NCI-H2081 treated with DMSO at 0.1 percent for 48 hours (cell line): ENCODE measurements at places on chromosomes 1 and 21.

DNA sequence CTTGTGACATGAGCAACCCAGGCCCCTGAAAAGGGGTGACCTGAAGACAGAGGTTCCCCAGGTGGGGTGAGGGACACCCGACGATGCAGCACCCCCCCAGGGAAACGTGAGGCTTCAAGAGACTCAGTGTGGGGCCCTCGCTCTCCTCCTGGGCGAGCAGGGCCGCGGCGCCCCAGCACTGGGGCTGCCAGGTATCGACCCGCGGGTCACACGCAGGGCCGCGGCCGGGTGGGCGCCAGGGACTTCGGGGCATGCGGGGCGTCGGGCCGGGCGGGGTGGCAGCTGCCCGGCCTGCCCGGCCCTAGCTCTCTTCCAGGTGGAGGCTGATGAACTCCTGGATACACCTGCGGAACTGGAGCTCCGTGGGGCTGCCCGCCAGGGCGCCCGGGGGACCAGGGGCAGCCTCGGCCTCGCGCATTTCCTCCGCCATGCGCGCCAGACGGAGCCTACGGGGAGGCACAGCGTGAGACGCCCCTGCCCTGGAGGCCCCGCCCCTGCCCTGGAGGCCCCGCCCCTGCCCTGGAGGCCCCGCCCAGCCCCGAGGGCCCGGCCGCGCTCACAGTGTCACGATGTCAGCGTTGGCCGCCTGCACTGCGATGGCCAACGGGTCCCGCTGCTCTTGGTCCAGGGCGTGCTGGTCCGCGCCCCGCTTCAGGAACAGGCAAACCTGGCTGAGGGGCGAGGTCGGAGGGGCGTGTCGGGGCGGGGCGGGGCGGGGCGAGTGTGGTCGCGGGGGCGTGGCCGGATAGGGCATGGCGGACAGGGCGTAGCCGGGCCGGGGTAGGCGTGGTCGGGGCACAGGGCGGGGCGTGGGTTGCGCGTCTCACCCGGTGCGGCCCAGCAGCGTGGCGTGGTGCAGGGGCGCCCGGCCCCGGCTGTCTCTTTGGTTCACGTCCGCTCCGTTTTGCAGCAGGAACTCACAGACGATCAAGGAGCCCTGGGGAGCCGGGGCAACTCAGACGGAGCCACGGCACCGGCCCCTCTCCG lies 13.3 kb downstream of the SCNN1D start:
- DNase-seq: no peak

- no peak for DNase-seq
Observed at GRCh38 chr1:243379706-243380105, 123.9 kb downstream of the SDCCAG8 start.

- no peak for DNase-seq
Observed at GRCh38 chr1:2936559-2937515, 84.4 kb upstream of the ACTRT2 start.

DNA sequence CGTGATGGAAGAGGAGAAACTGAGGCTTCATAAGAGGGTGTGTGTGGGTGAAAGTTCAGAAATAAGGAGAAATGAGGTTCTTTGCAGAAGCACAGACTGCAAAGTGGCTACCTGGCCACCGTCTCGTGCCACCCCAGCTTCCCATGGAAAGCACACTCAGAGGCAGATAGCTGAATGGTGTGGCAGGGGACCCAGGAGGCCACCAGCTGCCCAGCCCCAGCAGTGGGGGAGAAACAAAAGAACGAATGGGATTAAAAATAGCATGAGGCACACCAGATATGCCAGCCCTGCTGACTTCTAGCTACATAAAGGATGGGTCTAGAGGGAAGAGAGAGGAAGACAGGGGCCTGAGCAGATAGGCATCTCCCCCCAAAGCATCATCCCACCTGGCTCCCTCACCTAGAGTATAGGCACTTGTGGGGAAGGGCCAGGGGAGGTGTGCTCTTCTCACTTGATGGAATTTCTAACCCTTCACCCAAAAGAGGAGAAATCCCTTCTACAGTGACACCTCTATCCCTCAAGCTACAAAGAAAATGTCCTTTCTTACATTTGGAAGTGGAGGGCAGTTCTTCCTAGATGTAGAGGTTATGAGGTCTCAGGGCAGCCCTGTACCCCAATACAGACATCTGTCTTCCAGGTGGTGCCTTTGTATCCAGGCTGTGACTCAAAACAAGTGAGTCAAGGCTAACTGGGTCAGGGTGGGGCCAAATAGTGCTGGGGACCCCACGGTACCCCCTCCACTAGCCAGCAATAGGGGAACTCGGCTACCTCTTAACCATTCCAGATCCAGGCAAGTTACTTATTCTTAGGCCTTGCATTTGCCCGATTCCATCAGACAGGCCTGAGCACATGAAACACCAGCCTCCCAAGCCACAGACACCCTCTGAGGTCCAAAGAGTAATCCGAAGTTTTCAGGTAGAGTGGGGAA lies 3.5 kb downstream of the HDGF start:
- no peak for DNase-seq

- no peak for DNase-seq
Observed at GRCh38 chr1:223001653-223002634, 141.1 kb downstream of the TLR5 start.

DNA sequence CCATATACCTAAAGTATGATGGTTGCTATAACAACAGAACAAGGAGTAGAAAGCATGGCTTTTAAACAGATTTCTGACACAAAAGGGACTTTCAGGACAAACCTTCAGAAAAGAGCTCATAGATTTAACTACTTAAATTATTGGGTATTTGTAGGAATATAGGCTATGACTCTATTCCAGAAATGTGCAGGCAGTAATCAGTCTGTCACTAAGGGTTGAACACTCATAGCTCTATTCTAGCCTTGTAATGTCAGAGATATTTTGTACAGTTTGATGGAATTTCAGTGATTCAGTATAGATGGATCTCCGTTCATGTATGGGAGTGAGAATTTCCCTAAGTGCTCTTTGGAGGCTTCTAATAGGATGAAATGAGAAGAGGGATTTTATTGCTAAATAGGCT lies 82.8 kb downstream of the EXTL2 start:
- no peak for DNase-seq

DNA sequence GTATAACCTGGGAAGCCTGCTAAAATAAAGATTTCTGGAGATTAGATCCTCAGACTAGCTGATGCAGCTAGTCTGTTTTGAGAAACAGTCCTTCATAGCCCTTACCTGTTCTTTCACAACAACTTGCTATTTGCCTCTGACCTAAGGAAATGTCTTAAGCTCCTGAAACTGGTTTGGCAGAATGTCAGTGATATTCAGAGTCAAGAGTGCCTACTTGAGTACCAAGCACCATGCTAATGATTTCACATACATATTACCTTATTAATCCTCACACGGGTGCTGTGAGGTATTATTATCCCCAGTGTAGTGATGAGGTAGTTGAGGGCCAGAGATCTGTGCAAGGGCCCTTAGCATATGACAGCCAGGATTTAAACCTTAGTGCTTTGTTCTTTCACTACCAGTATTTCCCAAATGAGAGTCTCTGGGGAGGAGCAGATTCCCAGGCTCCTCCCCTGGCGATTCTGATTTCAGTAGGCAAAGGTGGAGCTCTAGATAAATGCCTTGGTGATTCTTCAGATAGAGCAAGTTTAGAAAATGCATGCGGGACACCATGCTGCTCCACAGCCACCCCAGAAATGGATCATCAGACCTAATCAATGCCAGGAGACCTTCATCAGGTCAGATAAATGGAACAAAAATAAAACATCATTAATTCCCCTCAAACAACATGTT lies 47.4 kb upstream of the WNT2B start:
- no peak for DNase-seq

- DNase-seq: no peak
Observed at GRCh38 chr1:154967331-154967950, 3.1 kb downstream of the SHC1 start.
